ENCODE measurements at places on chromosomes 5 and 9. TPM values are rescaled to one million over a fixed set of nuclear protein-coding genes. Genes with fewer than 3 reads are reported as not detected.

GRCh38 chr9:19378164-19378563, 1.9 kb downstream of the RPS6 start:
- no peak for DNase-seq

GRCh38 chr9:93099551-93100275, 3.7 kb downstream of the CARD19 start:
- DNase-seq: peak; percentile 18

GRCh38 chr5:71740015-71740753, 21.1 kb downstream of the CARTPT start:
- no peak for DNase-seq

DNA sequence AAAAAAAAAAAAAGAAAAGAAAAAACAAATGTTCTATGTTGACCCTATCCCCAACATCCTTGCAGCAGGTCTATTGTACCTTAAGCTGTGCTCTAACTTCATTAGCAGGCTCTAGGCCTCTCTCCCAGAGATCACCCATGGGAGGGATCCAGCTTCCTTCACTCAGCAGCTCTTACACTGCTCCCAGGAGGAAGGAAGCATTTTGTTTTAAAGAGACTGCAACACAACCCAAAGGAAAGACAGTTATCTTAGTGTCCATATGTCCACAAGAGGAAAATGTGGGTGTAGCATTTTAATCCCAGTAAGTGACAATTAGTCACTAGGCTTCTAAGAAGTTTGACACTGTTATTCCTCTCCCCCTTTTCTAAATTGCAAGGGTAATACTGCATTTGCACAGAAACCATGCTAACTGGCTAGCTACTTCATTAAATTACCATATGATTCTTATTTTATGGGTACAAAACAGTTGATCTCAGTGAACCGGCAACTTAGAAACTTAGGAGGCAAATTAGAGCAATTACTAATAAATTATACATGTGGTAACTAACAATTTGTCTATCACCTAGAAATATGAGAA, 58.8 kb downstream of the MARCHF3 start:
- DNase-seq: no peak

SNCAIP gene
- total RNA-seq: 36.3 TPM

KCNV2 gene
- total RNA-seq: not detected
